ENCODE measurements at places on chromosomes 6 and 20.
A peak's percentile ranks its signal among the peaks of the same experiment; 100 is the strongest.

DNA sequence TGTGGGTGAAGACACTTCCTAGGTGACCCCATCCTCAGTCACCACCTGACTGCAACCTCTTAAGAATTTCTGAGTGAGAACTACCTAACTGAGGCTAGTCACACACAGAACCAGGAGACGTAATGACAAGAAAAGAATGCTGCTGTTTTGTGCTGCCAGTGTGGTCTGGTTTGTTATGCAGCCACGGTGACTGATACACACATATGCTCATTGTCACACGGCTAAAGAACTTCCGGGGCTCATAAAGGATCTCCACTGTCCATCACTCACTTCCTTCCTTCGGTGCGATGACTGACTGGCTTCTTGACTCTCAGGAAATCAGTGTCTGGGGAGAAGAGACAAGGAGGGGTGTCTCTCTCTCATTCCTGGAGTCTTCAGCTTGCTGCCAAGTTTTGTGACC, 88.0 kb downstream of the SLC24A3 start:
- no peak for DNase-seq

DNA sequence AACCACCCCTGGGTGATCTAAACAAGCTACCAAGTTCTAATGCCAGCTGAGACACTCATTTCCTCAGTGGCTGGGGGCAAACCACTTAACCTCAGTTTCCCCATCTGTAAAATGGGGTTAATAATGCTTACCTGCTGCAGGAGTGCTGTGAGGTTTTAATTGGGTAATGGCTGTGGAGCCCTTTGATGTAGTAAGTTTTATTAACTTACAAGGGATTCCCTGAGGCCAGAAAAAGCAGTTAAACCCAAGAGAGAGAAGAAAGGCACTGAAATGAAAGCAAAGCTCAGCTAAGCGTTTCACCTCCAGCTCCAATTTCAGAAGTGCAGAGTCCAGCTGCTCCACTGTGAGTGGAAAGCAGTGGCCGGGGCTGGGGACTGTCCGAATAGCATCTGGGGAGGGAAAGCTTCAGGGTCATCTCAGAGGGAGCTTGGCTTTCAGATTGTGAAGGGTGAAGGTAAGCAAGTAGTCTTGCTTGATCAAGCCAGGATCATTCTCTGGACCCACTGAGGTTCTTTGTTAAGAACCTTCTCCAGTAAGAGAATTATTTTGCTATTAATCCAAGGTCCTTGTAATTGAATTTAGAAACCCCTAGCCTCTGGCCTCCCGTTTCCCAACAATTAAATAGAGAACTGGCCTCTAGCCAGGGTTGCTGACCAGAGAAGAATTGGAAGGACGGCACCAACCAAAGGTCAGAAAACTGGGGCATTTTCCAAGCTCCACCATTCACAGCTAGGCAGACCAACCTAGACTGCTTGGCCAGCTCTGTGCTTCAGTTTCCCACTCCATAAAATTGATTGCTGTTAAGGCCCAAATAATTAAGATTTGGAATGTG, 20.9 kb upstream of the TCP11 start:
- no peak for DNase-seq

DNA sequence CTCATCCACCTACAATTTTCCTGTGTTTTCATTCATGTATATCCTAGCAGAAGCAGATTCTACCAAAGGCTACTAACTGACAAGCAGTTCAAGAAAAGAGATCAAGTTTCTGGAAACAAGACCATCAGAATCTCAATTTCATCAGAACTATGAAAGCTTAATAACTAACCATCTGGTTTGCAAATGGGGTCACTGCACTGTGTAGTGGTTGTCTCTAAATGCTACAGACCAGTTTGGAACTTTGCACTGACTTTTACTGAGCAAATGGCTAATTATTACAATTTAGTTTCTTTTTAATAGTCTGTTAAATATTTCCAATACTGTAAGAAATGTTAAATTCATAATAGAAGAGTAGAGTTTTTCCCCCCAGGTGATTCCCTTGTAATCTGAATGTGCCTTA, 64.5 kb downstream of the REPS1 start:
- DNase-seq: no peak

- no peak for DNase-seq
Observed at GRCh38 chr20:44596876-44597275, 14.5 kb downstream of the PKIG start.

GRCh38 chr20:52484438-52484837, 292.9 kb upstream of the ZFP64 start:
- peak; percentile 1 for DNase-seq

- DNase-seq: no peak
Observed at GRCh38 chr6:30578051-30578450, 6.8 kb downstream of the ABCF1 start.

DNA sequence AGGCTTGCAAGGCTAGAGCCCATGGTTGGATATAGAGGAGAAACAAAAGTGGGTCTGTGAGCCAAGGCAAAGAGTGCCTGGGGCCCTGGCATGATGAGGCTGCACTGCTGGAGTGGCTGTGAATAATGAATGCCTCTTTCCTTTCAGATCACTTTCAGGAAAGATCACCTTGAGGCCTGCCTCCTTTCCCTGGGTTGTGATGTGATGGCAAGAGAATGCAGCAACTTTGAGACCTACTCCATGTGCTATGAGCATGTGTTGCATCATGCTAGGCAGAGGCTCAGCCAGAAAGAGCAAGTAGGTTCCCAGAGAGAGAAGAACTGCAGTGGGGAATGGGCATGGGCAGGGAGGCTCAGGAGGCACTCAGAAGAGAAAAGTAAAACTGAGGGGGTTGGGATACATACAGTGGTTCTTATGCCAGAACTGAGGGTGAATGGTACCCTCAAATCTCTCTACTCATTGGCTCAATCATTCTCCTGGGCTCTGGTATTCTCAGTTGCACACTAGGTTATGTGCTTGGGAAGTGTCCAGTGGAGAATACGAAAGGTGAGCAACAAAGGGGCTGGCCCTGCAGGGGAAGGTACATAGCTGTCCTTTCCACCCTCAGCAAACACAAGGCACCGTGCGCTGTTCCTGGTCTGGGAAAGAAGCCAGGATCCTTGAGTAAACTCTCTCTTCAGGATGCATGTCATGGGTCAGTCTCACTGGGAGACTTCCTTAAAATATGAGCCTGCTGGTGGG, 45.9 kb downstream of the CD164 start:
- DNase-seq: peak; percentile 53

- DNase-seq: no peak
Observed at GRCh38 chr6:41080621-41081020, 7.8 kb downstream of the NFYA start.

DNA sequence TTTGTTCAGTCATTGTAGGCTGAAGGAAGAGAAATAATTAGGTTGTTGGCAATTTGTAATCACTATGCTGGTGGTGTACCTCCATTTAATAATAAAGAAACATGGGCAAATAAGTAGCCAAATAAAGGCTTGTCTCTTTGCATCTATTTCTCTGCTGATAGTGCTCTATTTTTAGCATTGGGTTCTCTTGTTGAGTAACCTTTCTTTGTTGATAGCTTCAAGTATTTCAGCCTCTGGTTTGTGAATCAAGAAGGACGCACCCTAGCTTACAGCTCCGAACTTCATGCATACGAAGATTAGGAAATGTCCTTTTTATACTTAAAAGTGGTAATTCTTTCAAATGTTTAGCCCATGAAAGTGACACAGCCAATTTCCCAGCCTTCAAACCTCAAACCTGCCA, 2.6 kb downstream of the PPP1R14C start:
- no peak for DNase-seq

DNA sequence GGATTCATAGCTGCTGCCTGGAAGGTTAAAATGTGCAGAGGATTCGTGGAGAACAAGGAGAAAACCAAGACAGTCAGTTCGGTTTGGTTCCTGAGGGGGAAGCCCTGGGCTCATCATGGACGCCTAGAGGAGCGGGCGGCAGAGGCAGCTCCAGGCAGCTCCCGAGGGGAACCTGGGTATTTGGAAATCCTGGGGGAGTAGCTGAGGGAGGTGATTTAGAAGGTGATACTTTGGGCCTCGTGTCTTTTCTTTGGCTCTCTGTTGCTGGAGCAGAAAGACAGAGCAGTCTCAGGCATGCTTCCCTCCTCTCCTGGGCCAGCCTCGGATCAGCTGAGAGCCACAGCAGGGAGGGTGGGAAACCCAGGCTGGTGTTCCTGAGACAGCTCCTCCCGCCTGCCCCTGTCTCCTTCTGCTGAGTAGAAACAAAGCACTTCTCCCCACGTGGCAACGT, 139.5 kb downstream of the DLL1 start:
- DNase-seq: no peak

DNA sequence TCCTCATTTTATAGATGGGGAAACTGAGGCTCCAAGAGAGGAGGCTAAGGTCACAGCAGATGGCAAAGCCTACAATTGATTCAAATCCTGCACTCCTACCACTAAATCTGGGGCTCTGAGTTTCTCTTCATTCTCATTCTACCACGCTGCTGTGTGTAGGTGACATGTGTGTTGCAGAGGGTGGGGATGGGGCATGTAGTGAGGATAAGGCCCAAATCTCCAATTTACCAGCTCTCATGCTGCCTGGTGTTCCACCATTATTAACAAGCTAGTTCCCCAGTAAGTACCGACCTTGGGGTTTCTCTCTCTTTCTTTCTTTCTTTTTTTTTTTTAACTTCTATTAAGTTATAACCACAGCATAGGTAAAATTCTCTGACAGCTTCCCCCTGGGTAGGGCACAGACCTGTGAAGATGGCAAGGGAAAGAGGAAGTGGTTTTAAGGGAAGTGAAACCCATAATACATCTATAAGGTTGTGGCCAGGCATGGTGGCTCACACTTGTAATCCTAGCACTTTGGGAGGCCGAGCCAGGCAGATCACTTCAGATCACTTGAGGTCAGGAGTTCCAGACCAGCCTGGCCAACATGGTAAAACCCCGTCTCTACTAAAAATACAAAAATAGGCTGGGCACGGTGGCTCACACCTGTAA, 13.0 kb upstream of the MATN4 start:
- no peak for DNase-seq

DNA sequence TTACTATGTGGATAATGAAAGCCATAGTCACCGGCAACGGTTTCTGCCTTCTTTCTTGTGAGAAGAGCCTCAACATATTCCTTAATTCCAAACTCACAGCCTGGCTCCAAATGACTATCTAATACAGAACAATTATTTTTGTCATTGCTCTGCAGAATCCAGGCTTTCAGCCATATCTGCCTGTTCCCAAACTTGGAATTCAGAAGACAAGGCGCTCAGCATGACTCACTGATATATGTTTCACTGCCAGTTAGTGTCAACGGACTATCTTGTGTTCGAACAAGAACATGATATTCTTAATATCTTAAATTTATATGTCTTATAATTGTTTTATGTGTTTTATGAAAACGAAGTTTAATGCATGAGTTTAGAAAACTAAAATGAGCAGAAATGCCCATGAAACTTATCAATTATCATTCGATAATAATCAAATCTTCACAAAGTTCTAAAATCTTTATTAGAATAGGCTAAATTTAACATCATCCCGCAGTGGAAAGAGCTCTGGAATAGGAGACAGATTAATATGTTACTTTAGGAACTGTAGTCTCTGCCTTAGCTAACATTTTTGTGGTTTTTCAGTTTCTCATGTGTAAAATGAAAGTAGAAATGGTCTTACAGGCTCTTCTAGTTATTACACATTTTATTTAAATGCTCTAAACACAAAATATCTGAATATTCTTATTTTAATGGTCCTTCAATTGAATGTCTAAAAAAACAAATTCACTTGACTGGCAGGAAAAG, 669.3 kb upstream of the GJE1 start:
- peak; percentile 50 for DNase-seq
